NT2/D1 (cell line): ENCODE measurements at places on chromosomes 1 and 21.

GRCh38 chr1:41809692-41810091 lies 109.0 kb downstream of the HIVEP3 start:
- DNase-seq = no peak

DNA sequence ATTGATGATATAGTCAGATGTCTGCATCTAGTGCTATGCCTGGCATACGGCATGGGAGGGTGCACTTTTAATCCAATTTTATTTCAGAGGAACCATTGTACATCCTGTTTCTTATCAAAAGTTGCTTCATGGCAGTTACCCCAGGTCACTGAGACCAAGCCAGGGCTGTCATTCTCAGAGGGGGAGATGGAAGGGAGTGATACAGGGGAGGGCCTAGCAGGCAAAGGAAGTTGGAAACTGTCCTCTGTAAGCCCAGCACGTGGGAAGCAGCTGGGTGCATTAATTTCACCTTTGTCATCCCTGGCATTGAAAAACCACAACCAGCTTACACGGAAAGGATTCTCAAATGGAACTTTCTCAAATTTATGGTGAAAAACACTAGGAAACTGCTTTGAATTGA lies 458.7 kb upstream of the ADAMTS5 start:
- DNase-seq = no peak

- DNase-seq = no peak
Observed at GRCh38 chr1:39387452-39387851, 104.0 kb upstream of the BMP8A start.

GRCh38 chr1:40610156-40610555 lies 55.3 kb downstream of the RIMS3 start:
- DNase-seq = no peak
